ENCODE measurements at places on chromosomes 2 and 18.

DNA sequence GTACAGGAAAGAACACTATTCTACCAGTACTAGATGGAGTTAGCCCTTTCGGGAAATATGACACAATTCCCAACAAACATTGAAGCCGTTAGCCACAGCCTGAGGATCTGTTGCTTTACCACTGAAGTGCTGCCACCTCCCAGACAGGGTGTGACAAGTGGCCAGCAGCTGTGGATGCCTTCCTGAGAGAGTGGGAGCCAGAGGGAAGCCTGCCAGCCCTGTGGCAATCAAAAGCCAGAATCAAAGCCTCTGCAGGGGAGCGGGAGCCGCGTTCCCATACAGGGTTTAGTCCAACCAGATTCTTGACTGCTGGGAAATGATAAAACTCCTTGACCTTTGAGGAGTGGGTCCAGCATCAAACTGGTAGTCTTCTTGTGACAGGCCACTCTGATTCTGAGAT is 38.0 kb downstream of the SLC4A1AP start:
- no peak for DNase-seq
- H3K27me3 ChIP-seq = no peaks in the 10 kb centered on the region
- H3K4me3 ChIP-seq = no peak overlapping the region
- H3K4me1 ChIP-seq = peaks cover 36% of the 10 kb centered on the region

GRCh38 chr2:47620770-47621437 is 162.0 kb upstream of the MSH6 start:
- no peaks in the 10 kb centered on the region for H3K4me1 ChIP-seq
- H3K36me3 ChIP-seq = no peaks in the 10 kb centered on the region
- no peak overlapping the region for H3K4me3 ChIP-seq
- H3K27me3 ChIP-seq = peaks cover 9% of the 10 kb centered on the region
- no peak for DNase-seq

GRCh38 chr2:190501702-190502407 is 32.7 kb downstream of the NEMP2 start:
- H3K27me3 ChIP-seq = no peaks in the 10 kb centered on the region
- peaks cover 10% of the 10 kb centered on the region for H3K4me1 ChIP-seq
- no peak overlapping the region for H3K27ac ChIP-seq
- no peak overlapping the region for H3K4me3 ChIP-seq

DNA sequence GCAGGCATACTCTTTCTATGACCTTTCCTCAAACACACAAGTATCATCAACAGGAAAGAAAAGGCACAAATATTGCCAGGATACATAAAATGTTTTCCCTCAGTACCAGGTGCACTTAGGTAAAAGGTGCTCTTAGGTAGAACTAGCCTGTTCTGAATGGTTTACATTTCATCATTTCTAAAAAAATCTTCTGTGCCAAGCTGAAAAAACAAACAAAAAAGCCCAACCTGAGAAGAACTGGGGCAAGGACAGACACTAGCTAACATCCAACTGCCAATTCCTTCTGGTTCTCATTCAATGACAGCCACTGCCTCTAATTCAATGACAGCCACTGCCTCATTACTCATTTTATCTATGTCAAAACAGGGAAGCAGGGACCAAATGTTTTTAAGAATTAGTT is 68.5 kb downstream of the SPIRE1 start:
- DNase-seq = no peak
- no peaks in the 10 kb centered on the region for H3K4me1 ChIP-seq
- no peak overlapping the region for H3K4me3 ChIP-seq
- H3K27ac ChIP-seq = no peak overlapping the region
- H3K27me3 ChIP-seq = no peaks in the 10 kb centered on the region
- H3K36me3 ChIP-seq = no peaks in the 10 kb centered on the region

- DNase-seq = no peak
- H3K4me3 ChIP-seq = no peak overlapping the region
- H3K36me3 ChIP-seq = no peaks in the 10 kb centered on the region
- no peaks in the 10 kb centered on the region for H3K4me1 ChIP-seq
- H3K27ac ChIP-seq = no peak overlapping the region
Observed at GRCh38 chr2:72974436-72974754, 57.1 kb downstream of the EMX1 start.

DNA sequence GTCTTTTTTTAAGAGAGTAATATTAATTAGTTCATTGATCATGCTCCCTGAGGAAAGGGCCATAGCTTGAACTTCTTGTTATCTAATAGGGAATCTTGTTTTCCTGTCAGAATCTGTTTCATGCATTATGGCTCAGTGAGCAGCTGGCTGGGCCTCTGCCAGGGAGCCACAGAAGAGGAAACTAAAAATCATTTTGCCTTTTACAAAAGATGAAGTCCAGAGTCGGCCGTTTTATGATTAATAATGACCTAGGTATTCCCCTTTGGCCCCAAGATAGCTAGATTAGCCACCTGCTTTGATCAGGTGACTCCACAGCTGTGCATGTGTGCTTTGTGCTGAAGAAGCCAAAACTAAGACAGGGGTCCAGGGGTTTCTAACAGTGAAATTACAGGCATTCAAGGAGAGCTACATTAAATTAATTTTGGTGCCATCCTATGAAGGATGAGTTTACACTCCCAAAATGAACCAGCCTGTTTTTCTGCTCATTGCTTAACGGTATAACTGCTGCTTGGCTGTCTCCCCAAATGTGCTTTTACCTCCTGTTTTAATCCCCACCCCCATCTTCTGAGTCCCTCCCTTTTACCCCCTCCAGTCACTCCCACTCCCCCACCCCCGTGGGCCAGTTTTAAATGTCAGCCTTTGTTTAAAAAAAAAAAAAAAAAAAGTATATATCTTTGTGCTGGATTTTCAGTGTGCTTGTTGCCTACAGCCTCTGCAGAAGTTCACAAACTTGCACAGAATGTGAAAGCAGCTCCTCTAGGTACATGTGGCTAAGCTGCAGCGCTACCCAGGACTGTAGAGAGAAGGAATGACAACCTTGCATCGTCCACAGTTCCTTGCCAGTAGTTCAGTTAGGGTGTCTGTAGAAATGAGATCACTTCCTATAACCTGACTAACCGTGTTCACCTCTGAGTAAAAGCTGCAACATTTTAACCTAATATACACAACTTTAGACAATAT is 93.1 kb downstream of the CABLES1 start:
- no peaks in the 10 kb centered on the region for H3K27me3 ChIP-seq
- peaks cover 64% of the 10 kb centered on the region for H3K36me3 ChIP-seq
- DNase-seq = peak; percentile 43
- peak overlapping the region; percentile 99 for H3K27ac ChIP-seq
- H3K4me1 ChIP-seq = peaks cover 71% of the 10 kb centered on the region

All from activated T-helper 2 cell treated with anti-CD3 and anti-CD28 coated beads, Interferon-gamma antibody, Interleukin-2, Interleukin-4, amounts not matched to agents 10 μg/mL and 5 μg/mL and 100 μg/mL, durations not matched to agents 14 hours and 24 hours and 36 hours (primary cell).